Subcutaneous preadipocyte (primary cell): ENCODE measurements at places on chromosomes 7 and 10. TPM values are rescaled to one million over a fixed set of nuclear protein-coding genes. Genes with fewer than 3 reads are reported as not detected.

NPTX2 gene
- under 0.01 and 0.98 TPM in 2 replicates for total RNA-seq

POLR3A gene
- 18.7 and 27.4 TPM in 2 replicates for total RNA-seq

OR2A12 gene
- total RNA-seq = not detected in 2 replicates

HOXA9 gene
- 8.8 and 15.2 TPM in 2 replicates for total RNA-seq

CREB5 gene
- 21.3 and 34.8 TPM in 2 replicates for total RNA-seq

GALNT17 gene
- total RNA-seq = 0.20 and 0.37 TPM in 2 replicates

COL13A1 gene
- 1.1 and 4.3 TPM in 2 replicates for total RNA-seq

MMD2 gene
- total RNA-seq = not detected in 2 replicates

PAPSS2 gene
- total RNA-seq = 57.9 and 62.1 TPM in 2 replicates

PVRIG gene
- total RNA-seq = not detected in 2 replicates

FKBP6 gene
- total RNA-seq = not detected in 2 replicates

ERVW-1 gene
- not detected in 2 replicates for total RNA-seq

CACNB2 gene
- 11.1 and 12.5 TPM in 2 replicates for total RNA-seq

ANKRD26 gene
- 7.3 and 12.7 TPM in 2 replicates for total RNA-seq

EEF1AKMT2 gene
- total RNA-seq = 19.1 and 19.2 TPM in 2 replicates

PON1 gene
- not detected in 2 replicates for total RNA-seq

PRXL2A gene
- total RNA-seq = 4.7 and 8.5 TPM in 2 replicates

UPK3BL2 gene
- 2.9 and 3.7 TPM in 2 replicates for total RNA-seq

A1CF gene
- not detected in 2 replicates for total RNA-seq

ARHGEF35 gene
- 0.20 and 0.73 TPM in 2 replicates for total RNA-seq

IGF2BP3 gene
- 16.5 and 76.8 TPM in 2 replicates for total RNA-seq

CFAP70 gene
- total RNA-seq = 0.39 and 0.73 TPM in 2 replicates

ASIC3 gene
- 0.20 and 0.37 TPM in 2 replicates for total RNA-seq

CALN1 gene
- under 0.01 TPM in 1 of 2 replicates, not detected in the other for total RNA-seq

GJC3 gene
- total RNA-seq = 0.20 TPM in 1 of 2 replicates, not detected in the other

TRIM50 gene
- total RNA-seq = not detected in 2 replicates

MCM10 gene
- total RNA-seq = 9.6 and 24.8 TPM in 2 replicates

STMP1 gene
- total RNA-seq = 12.9 and 16.2 TPM in 2 replicates

LIPK gene
- not detected in 2 replicates for total RNA-seq

CBLL1 gene
- 26.8 and 33.1 TPM in 2 replicates for total RNA-seq

BTBD16 gene
- total RNA-seq = not detected in 2 replicates

CPA4 gene
- under 0.01 and 1.6 TPM in 2 replicates for total RNA-seq

AGR2 gene
- total RNA-seq = not detected in 2 replicates

TAS2R41 gene
- not detected in 2 replicates for total RNA-seq

MSS51 gene
- 1.5 and 2.5 TPM in 2 replicates for total RNA-seq

BAIAP2L1 gene
- 0.37 and 2.2 TPM in 2 replicates for total RNA-seq

ADARB2 gene
- not detected in 2 replicates for total RNA-seq

SEMA3C gene
- total RNA-seq = 118 and 191 TPM in 2 replicates

SPDYE5 gene
- total RNA-seq = not detected in 2 replicates

AKR1C8 gene
- total RNA-seq = not detected in 2 replicates

UCMA gene
- total RNA-seq = not detected in 2 replicates

ADAM22 gene
- total RNA-seq = 0.73 and 0.98 TPM in 2 replicates

FOXP2 gene
- total RNA-seq = 8.8 and 11.8 TPM in 2 replicates

SEMA3D gene
- 0.37 and 0.98 TPM in 2 replicates for total RNA-seq

DGKB gene
- total RNA-seq = 0.37 TPM in 1 of 2 replicates, not detected in the other

HTR5A gene
- not detected in 2 replicates for total RNA-seq

TLX1 gene
- total RNA-seq = not detected in 2 replicates

HKDC1 gene
- total RNA-seq = 0.20 TPM in 1 of 2 replicates, not detected in the other

CRYGN gene
- total RNA-seq = under 0.01 and 0.37 TPM in 2 replicates
